ENCODE measurements at places on chromosomes 12 and 14. TPM values are rescaled to one million over a fixed set of nuclear protein-coding genes. Genes with fewer than 3 reads are reported as not detected.
A peak's percentile ranks its signal among the peaks of the same experiment; 100 is the strongest.

The HOXC9 gene
- not detected for total RNA-seq

The KRT7 gene
- total RNA-seq, result 0.81 TPM

The ZDHHC22 gene
- not detected for total RNA-seq

DNA sequence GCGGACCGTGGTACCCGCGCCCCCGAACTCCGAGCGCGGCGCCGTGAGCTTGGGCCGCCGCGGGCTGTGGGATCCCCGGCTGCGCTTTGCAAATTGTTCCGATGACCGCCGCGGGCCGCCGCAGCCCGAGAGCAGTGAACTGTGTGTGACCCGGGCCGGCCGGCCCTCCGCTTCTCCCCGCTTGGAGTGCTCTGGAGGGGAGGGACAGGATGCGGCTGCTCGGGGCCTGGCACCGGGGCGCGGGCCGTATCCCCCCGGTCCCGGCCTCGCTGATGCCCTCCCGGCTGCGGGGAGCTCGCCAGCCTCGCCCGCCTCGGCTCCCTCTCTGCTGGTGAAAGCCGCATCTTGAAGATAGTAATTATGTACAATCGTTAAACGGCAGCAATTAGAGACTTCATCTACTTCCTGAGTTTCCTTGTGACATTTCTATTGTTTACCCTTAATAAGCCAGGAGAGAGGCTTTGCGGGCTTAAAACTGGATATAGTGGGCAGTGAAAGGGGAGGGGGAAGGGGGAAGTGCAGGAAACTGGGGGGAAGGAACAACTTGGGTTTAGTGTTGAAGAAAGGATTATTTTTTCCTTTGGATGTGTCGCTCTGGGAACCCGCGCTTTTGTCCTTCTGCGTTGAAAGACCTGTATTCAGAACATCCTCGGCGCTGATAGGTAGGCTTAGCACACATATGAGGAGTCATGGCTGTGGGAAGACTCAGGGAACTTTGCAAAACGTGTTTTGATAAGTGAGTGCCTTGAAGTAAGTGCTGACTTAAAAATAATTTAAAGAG lies 1.2 kb downstream of the PELI2 start:
- H3K4me3 ChIP-seq, result peak overlapping the region; percentile 84
- peak; percentile 48 for DNase-seq
- peaks cover 2% of the 10 kb centered on the region for H3K27me3 ChIP-seq
- peaks cover 53% of the 10 kb centered on the region for H3K4me1 ChIP-seq
- peak overlapping the region; percentile 73 for H3K27ac ChIP-seq

DNA sequence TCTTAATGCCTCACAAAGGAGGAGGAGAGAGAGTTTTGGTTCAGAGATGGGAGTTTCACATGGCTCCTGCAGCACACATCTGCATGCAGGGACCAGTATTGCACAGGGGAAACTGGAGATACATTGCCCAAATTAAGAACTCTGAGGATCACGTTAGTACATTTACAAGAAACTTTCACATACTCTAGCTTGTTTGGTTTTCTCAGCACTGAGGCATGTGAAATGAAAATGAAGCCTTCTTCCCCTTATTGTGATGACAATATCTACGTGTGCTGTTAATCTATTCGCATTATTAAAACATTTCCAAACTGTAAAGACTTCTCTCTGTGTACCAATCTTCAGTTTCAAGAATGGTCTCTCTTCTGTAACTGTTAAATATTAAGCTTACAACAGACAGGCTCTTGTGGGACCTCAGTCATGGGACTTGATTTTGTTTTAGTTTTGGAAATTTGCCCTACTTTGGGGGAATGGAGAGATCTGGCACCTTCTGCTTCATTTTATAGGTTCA lies 124.7 kb downstream of the DAAM1 start:
- no peak overlapping the region for H3K27ac ChIP-seq
- no peaks in the 10 kb centered on the region for H3K36me3 ChIP-seq
- H3K27me3 ChIP-seq, result no peaks in the 10 kb centered on the region
- DNase-seq, result no peak
- H3K4me3 ChIP-seq, result no peak overlapping the region

GRCh38 chr14:104735830-104736642 lies 12.0 kb downstream of the ADSS1 start:
- H3K4me3 ChIP-seq, result no peak overlapping the region
- H3K27ac ChIP-seq, result no peak overlapping the region
- H3K36me3 ChIP-seq, result no peaks in the 10 kb centered on the region
- DNase-seq, result no peak
- H3K27me3 ChIP-seq, result peaks cover 9% of the 10 kb centered on the region

DNA sequence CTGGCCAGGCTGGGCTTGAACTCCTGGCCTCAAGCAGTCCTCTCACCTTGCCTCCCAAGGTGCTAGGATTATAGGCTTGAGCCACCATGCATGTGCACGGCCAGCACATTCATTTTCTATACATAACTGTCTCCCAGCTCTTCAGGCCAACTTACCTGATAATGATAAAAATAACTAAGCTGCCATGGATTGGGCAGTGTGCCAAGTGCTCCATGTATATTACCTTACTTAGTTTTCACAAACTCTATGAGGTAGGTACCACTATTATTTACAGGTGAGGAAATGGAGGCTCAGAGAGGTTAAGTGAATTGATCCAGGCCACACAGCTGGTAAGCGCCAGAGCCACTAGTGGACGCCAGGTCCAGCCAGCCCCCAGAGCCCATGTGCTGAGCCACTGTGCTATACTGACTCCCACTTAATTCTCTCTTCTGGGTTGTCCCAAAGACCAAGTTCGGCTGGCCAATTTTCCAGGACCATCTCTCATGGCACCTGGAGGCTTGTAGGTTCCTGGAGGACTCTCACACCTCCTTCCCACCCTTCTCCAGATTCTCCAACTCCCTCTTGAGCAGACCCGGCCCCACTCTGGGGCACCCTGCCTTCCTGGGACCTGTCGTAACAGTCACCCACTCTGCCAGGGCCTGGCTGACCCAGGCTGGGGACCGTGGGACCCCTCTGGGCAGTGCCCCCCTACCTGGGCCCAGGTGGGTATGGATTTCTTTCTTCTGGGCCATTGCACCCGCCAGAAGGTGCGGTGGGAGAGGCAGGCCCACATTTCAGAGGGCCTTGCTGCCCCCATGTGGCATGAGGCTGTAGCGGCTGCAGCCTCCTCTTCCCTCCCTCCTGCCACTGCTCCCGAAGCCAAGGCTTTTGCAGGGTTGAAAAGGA lies 30.2 kb upstream of the CIPC start:
- DNase-seq, result peak; percentile 48
- H3K4me1 ChIP-seq, result peaks cover 28% of the 10 kb centered on the region
- peaks cover 3% of the 10 kb centered on the region for H3K27me3 ChIP-seq
- H3K27ac ChIP-seq, result no peak overlapping the region

DNA sequence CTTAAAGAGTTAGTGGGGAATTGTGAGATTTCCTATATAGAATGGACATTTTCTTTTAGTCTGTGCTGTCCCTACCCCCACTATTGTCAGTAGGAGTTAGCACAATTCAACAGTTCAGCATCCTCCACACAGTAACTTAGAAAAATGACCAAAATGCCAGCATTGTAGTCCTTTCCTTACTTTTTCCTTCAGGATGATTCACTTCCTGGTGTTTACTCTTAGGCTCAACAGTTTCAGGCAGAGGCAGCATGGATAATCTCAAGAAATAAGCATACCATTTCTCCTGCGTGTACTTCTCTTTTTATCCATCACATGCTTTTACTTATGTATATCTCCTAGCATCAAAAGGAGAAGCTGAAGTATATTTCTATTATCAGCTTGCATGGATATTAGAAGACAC lies 683.4 kb downstream of the SLC16A7 start:
- H3K27me3 ChIP-seq, result no peaks in the 10 kb centered on the region
- no peak overlapping the region for H3K27ac ChIP-seq
- H3K4me3 ChIP-seq, result no peak overlapping the region

GRCh38 chr14:99792210-99792535 lies 1.0 kb upstream of the EML1 start:
- H3K36me3 ChIP-seq, result no peaks in the 10 kb centered on the region
- H3K27ac ChIP-seq, result no peak overlapping the region
- H3K4me1 ChIP-seq, result peaks cover 6% of the 10 kb centered on the region
- peak overlapping the region; percentile 53 for H3K4me3 ChIP-seq
- H3K27me3 ChIP-seq, result peaks cover 49% of the 10 kb centered on the region
- DNase-seq, result no peak
